Peyer's patch (tissue), 4 donors: ENCODE measurements at places on chromosomes 2 and 18.

GRCh38 chr2:117828870-117829269, 14.4 kb downstream of the DDX18 start:
- no peak for DNase-seq

DNA sequence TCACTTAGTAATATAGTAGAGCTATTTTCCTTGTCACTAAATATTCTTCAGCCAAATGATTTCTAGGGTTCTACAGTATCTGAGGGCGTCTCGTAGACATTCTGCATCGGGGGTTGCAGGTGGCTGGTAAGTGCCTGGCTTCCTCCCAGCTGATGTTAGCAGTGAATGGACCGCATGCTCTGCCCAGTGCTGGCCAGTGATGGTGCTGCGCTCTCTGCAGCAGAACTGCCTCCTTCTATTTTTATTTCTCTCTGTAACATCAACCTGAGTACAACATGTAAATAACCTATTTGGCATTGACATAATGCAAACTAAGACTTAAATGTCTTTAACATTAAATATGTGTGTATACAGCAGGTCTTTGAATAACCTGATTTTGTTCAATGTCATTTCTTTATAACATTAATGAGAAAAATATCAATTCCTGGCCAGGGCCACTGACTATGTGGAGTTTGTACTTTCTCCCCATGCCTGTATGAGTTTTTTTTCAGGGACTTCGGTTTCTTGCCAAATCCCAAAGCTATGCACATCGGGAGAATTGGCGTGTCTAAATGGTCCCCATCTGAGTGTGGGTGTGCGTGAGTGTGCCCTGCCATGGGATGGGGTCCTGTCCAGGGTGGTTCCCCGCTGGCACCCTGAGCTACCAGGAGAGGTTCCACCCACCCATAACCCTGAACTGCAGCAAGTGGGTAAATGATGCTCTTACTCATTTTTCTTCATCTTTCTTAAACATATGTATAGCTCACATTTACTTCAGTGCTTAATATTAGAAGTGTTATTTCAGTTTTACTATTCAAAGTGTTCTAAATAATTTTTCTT, 278.2 kb upstream of the EPAS1 start:
- no peak for DNase-seq

DNA sequence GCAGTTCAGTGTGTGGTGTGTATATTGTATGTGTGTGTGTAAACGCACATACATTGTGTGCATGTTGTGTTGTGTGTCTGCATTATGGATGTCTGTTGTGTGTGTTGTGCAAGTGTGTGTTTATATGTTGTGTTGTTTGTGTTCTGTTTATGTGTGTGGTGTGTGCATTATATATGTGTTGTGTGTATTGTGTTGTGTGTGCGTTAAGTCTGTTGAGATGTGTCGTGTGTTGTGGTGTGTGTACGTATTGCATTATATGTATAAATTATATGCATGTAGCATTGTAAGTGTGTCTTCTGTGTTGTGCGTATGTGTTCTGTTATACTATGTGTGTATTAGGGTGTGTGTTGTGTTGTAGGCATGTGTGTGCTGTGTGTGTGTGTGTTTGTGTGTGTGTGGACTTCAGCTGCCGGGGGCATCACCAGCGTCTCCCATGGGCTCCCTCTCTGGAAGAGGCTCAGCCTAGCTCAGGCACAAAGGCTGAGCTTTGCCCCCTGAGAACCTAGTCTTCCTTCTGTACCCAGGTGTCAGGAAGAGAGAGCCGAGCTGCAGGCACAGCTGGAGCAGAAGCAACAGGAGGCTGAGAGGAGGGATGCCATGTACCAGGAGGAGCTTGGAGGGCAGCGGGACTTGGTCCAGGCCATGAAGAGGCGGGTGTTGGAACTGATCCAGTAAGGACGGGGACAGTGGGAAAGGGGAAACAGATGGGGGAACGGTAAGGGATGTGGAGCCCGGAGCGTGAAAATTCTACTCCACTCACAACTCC, 13.7 kb downstream of the RUFY4 start:
- DNase-seq, result no peak

DNA sequence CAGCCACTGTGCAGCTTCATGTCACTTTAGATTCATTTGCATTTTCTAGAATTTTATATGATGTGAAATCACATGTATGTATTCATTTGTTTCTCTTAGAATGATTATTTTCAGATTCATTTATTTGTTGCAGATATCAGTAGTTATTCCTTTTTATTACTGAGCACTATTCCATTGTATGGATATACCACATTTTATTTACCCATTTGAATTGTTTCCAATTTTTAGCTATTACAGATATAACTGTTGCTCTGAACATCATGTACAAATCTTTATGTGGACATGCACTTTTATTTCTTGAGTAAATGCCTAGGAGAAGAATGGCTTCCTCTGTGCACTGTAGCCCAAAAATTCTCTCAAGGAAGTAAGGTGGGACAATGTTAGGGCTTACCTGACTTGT, 767.8 kb upstream of the FANCL start:
- no peak for DNase-seq

GRCh38 chr2:97651114-97651513, 5.3 kb downstream of the COX5B start:
- no peak for DNase-seq

GRCh38 chr2:23219666-23220065, 165.3 kb upstream of the KLHL29 start:
- no peak for DNase-seq

DNA sequence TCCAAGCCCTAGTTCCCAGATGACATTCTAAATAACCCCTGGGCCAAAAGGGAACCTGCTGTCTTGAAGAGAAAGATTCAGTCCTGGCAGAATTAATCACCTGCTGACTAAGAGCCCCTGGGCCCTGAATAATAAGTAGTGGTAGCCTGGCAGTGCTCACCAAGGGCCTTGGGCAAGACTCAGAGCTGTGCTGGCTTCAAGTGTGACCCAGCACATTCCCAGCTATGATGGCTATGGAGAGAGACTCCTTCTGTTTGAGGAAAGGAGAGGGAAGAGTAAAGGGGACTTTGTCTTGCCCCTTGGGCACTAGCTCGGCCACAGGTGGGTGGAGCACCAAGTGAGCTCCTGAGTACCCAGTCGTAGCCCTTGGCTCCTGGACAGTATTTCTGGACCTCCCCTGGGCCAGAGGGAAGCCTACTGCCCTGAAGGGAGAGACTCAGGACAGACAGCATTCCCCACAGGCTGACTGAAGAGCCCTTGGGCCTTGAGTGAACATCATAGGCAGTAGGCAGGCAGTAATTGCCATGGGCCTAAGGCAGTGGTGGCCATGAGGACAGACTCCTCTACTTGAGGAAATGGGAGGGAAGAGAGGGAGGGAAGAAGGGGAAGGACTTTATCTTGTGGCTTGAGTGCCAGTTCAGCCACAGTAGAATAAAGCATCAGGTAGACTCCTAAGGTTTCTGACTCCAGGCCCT, 40.0 kb upstream of the INPP4A start:
- no peak for DNase-seq
